Activated naive CD4-positive, alpha-beta T cell (primary cell): ENCODE measurements at places on chromosomes 7 and 10.

- no peak for DNase-seq
Measured at GRCh38 chr10:124101351-124101750, 8.0 kb upstream of the CHST15 start.

DNA sequence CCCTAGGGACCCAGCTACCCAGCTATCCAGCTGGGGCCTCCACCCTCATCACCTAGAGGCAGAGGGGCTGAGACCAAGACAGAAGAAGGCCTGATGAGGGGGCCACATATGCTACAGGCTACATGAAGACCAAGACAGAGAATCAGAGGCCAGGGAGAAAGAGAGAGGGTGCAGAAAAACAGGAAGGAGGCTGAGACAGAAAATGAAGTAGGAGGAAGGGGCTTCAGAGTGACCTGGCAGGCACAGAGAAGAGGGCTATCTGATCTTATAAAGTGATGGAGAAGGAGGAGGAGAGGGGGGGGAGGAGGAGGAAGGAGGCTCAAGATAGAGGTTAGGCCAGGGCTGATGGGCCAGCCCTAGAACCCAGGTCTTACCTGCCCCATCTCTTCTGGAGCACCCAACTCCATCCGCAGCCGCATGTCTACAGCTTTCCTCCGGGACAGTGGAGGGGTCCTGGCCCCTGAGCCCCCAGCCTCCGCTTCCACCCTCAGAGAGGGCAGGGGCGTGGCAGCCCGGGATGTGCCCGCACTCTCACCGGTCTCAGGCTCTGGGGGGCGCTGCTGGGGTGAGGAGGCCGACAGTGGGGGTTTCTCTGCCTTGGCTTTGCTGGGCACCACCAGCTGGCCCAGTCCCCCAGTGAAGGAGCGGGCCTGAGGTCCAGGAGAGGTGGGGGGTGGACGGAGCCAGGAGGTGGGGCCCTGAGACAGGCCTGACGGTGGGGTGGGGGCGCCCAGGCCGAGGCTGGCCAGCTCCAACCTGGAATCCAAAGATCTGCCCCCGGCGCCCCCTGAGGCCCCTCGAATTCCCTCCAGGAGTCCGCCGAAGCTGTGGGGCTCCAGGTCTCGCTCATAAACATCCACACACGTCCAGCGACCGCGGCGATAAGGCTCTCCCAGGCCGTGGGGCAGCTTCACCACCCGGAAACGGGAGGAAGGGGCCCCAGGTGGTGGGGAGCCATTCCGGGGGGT, 1.8 kb downstream of the TSC22D4 start:
- peak; percentile 9 for DNase-seq

DNA sequence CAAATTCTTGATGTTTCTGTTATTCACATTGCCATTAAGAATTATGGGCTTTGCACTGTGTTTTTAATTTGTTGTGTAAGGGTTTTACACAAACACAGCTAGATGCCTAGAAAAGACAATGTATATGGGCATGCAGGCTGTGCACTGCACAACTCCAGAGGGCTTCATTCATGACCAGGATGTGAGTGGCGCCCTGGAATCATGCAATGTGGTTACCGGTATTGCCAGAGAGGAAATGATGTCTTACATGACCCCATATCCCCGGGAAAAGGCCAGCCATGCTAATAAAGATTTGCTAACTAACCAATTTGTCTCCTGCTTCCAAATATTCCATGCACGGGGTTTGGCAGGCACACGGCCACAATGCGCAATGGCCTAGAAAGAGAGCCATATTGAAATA, 16.9 kb downstream of the KCNMA1 start:
- no peak for DNase-seq

DNA sequence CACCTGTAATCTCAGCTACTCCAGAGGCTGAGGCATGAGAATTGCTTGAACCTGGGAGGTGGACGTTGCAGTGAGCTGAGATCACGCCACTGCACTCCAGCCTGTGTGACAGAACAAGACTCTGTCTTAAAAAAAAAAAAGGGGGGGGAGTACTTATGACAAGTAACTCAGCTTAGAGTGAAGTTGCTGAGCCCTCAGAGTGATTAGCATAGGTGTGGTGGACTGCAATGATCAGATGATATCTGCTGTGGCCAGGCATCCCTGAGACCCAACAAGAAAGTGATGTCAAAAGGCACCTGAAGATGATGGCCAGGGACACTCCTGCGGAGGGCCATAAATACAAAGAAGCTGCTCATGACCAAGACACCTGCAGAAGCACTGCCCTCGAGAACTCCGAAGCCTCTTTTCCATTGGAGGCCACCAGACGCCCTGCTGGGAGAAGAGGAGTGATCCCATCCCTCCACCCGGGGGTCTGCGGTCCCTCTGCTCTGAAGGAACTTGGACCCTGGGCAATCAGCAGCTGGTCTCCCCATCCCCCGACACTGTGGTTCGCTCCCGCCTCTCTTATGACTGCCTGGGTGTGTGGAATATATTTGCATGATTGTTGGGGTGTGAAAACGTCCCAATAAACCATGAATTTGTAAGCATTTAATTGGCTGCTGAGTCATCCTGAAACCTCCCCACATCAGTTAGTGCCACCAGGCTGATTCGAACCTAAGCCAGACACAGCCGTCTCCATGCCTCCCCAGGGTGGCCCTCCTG, 46.0 kb downstream of the RASGEF1A start:
- no peak for DNase-seq

GRCh38 chr7:106600569-106601373, 60.2 kb downstream of the CCDC71L start:
- DNase-seq, result no peak

- no peak for DNase-seq
Measured at GRCh38 chr10:42982891-42983506, 93.9 kb upstream of the RET start.

GRCh38 chr7:98231493-98232262, 20.4 kb downstream of the TECPR1 start:
- DNase-seq, result no peak

DNA sequence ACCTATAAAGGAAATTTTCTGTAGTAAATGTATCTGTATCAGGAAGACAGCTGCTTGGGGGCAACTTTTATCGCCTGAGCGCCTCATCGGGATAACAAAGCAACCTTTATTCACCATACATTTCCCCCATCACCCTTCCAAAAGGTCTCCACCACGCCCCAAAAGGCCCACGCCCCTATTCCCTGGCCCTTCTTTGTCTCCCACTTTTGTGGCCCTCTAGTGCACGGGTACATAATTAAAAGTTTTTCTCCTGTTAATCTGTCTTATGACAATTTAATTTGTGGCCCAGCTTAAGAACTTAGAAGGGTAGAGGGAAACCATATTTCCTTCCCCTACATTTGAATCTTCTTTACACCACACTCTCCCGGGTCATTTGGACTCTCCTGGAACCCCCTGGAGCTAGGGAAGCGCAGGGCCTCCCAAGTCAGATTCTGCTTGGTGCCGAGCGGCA, 625 bp downstream of the RP9 start:
- no peak for DNase-seq

DNA sequence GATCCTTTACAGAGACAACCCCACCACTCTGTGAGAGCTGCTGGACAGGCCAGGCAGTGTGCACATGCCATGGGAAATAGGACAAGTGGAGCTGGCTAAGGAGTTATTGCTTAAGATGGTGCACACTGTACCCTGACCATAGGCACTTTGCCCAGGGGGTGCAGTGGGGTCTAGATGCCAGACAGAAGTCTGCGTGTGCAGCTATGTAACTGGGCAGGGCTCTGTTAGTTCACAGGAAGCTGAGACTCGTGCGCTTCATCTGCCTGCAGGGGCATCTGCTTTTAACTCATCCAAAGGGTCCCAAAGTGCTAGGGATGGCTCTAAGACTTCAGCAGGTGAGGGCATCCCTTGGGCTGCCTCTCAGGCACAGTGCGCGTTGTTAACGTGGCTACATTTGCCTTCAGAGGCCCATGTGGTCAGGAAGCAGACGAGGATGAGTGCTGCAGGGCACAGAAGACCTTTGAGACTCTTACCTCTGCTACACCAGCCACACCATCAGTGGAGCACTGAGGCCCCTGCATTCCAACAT, 77.7 kb upstream of the GPR26 start:
- no peak for DNase-seq

DNA sequence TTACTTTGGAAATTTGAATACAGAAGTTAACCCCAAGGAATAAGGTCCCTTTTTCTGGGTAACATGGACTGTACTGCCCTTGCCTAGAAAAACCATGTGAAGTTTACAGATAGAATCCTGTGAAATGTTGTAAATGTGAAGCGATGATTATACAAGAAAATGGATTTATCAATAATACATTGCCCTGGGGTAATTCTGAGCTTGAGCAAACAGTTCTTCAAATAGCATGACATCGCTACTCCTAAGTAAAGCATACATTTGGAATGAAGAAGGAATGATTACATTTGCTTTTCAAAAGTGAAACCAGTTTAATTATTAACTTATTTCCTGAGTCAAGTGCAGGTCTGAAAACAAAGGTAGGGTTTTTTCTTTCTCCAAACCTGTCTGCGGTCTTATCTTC, 43.3 kb upstream of the FZD8 start:
- DNase-seq, result no peak

DNA sequence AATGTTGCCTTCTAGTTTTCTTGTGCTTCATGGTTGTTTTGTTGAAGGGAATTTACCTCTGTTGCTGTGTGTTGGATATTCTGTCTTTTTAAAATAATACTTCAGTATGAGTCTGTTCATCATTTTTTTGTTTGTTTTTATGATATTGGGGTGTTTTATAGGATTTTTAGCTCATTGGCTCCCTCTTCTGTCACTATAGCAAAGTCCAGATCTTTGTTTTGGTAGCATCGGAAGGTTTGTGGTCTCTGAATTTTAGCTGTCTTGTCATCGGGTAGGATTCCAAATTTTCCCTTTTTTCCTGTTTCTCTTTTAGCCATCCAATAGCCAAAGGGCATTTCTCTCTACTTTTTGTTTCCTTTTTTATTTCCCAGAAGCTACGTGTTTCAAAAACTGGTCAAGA, 91.4 kb downstream of the EXOC4 start:
- DNase-seq, result no peak

DNA sequence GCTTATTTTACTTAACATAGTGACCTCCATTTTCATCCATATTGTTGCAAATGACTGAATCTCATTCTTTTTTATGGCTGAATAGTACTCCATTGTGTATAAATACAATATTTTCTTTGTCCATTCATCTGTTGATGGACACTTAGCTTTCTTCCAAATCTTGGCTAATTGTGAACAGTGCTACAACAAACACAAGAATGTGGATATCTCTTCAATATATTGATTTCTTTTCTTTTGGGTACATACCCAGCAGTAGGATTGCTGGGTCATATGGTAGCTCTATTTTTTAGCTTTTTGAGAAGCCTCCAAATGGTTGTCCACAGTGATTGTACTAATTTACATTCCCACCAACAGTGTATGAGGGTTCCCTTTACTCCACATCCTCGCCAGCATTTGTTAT, 58.0 kb downstream of the CREB5 start:
- no peak for DNase-seq

DNA sequence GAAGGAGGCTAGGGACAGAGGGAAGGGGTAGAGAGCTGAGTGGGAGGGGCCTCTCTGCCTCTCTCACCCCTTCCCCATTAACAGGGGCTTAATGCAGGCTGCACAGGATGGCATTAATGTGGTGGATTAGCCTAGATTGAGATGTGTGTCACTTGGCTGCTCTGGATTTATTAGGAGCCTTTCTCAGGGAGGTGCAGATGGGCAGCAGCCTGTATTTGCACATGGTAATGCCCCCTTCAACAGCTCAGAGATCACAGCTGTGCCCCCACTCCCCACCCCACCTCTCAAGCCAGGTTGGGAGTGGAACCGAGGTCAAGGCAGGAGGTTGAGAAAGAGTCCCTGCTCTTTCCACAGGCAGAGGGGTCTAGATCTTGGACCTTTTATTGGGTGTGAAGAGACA, 7.3 kb downstream of the PITX3 start:
- DNase-seq, result no peak

GRCh38 chr7:50774319-50774718, 8.4 kb downstream of the GRB10 start:
- no peak for DNase-seq

DNA sequence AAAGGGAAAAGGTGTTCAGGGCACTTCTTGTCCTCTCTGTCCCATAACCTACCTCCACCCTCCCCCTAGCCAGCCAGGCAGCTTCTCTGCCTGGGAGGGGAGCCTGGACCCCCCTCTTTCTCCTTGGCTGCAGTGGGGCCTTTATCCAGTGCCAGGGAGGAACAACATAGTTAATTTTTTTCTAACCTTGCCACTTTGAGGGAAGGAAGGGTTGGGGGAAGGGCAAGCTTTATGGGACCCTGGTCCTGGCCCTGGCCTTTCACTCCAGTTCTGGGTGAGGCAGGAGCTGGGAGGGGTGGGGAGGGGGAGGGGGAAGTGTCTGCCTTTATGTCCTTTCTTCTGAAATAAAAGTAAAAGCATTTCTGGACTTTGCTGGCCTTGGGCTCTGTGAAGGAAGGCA, 4.5 kb downstream of the VGF start:
- DNase-seq, result no peak

GRCh38 chr7:108038986-108039385, 36.0 kb upstream of the LAMB1 start:
- no peak for DNase-seq

DNA sequence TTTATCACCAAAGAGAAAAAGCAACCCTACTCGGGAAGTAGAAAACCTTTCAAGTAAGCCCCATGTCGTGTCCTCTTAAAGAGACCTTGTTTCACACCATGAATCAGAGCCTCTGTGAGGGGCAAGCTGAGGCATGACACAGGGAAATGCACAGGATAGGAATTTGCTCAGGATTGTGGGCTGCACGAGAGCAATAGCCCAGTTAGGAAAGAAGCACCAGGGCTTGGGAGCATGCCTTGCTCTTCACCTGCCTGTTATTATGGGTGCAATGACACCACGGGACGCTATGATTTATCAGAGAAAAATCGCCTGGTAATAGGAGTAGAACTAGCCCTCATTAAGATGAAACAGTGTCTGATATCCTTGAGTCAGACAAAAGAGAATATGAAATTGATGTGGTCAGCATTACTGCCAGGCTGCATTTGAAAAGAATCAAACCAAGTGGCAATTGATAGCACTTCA, 562.9 kb upstream of the NRP1 start:
- DNase-seq, result no peak

- DNase-seq, result no peak
Measured at GRCh38 chr7:30841801-30842541, 69.7 kb upstream of the AQP1 start.

- DNase-seq, result no peak
Measured at GRCh38 chr7:8809320-8809719, 375.9 kb downstream of the NXPH1 start.

- no peak for DNase-seq
Measured at GRCh38 chr7:27145165-27145913, 1.9 kb upstream of the HOXA5 start.

- no peak for DNase-seq
Measured at GRCh38 chr7:146138926-146139325, 22.3 kb downstream of the CNTNAP2 start.

- DNase-seq, result no peak
Measured at GRCh38 chr7:65338346-65338745, 35.3 kb upstream of the ZNF92 start.

- DNase-seq, result no peak
Measured at GRCh38 chr7:32253299-32253698, 183.1 kb upstream of the PDE1C start.

GRCh38 chr7:106254525-106255116, 30.2 kb downstream of the NAMPT start:
- no peak for DNase-seq
